ENCODE measurements at places on chromosomes 4 and X. TPM values are rescaled to one million over a fixed set of nuclear protein-coding genes. Genes with fewer than 3 reads are reported as not detected.

The PNMA3 gene
- total RNA-seq: 0.32 TPM

The HGFAC gene
- 1.2 TPM for total RNA-seq

The RTL9 gene
- not detected for total RNA-seq

The SLAIN2 gene
- 94.3 TPM for total RNA-seq

The LIN54 gene
- 9.8 TPM for total RNA-seq

The SERTM2 gene
- total RNA-seq: 1.6 TPM

The HSD17B13 gene
- 1.7 TPM for total RNA-seq

The HELT gene
- 0.49 TPM for total RNA-seq

The CXorf49 gene
- not detected for total RNA-seq

The ADH4 gene
- 0.38 TPM for total RNA-seq

The MAP7D2 gene
- 0.26 TPM for total RNA-seq

The SSR4 gene
- total RNA-seq: 204 TPM

The NPY1R gene
- 4.6 TPM for total RNA-seq

The COL4A6 gene
- total RNA-seq: 1.8 TPM

The WWC2 gene
- total RNA-seq: 142 TPM

The TAPT1 gene
- 66.5 TPM for total RNA-seq

The CLDN2 gene
- total RNA-seq: 0.61 TPM

The ATP7A gene
- 16.4 TPM for total RNA-seq

The ZCCHC18 gene
- total RNA-seq: 1.6 TPM

The TMPRSS11B gene
- total RNA-seq: not detected
